ENCODE measurements at places on chromosomes 7 and 10.

DNA sequence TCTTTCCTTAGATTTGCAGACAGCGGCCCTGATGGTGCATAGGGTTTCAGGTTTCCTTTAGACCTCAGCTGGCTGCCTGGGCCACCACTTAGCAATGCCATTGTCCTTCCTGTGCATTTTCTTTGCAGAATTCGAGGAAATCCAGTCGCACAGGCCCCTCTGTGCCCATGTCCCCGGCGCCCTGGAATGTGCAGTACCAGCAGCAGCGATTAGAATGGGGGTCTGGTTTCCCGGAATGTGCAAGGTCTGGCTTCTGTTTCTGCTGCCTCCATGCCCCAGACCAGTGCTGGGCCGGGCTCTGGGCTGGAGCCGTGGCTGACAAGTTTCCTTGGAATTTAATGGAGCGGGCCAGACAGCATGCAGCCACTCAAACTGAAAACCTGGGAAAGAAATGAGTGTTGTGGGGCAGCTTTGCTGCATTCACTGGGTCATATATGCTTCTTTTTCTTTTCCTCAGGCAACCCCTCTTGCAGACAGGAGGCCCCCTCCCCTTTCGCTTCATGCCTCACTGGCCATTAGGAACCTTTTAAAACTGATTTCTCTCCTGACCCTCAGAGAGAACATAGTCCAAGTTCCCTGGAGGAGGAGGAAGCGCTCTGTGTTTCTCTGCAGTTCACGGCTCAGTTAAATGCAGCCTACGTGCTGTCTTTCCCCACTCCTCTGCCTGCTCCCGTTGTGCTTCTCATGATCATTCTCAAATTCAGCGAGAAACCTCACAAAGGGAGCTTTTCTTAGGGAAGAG, 14.4 kb downstream of the HTRA1 start:
- no peak for DNase-seq

GRCh38 chr7:30879139-30880124, 32.2 kb upstream of the AQP1 start:
- DNase-seq = no peak

GRCh38 chr10:131547129-131547799, 235.7 kb upstream of the TCERG1L start:
- DNase-seq = no peak

DNA sequence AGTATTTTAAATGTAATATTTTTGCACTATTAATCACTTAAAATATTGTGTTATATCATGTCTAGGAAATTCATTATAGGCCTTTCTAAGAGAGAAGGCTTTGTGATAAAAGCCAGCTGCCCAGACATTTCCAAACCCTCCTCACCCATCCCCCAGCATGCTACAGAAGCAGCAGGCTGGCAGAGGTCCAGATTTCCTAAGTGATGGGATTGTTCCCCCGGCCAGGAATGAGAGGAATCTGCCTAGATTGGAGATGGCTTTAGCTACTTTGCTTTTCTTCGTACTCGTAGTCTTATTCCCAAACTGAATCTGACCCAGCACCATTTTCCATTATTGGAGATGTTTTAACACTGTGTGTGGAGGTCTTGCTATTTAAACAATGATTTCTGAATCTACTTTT, 29.4 kb downstream of the CDK14 start:
- DNase-seq = peak; percentile 63

- DNase-seq = no peak
Observed at GRCh38 chr7:103504505-103505135, 58.6 kb upstream of the SLC26A5 start.

DNA sequence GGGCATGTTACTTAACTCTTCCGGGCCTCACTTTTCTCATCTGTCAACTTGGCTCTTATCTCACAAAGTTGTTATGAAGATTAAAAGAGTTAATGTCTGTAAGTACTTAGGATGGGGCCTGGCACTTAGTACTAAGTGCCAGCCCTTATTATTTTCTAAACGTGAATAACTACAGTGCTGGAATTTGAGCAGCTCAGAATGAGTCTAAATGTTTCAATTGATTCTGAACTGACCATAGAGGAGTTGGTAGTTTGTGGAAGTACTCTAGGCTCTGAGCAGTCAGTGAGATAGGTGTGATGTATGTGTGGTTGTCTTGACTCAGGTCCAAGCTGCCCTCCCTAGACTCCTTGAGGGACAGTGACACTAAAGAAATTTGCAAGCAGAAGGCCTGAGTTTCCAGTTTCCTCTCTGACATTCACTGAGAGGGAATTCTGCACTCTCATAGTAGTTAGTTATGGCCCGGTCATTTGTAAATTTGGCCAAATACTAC, 18.5 kb upstream of the JAZF1 start:
- no peak for DNase-seq

DNA sequence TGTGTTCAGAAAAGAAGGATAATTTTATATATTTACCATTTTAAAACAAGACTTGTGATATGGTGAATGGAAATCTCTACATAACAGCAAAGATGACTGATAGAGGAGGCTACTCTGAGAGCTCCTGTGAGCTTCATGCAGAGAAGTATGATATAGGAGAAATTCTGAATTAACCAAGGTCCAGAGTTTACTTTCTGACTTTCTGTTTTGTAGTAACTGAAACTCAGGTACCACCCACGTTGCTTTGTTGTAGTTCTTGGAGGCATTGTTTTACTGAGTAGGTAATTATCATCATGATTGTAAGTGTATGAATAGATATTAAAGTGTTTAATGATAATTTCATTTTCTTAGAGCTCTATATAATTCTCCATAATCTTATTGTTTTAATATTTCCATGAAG, 18.0 kb upstream of the SFR1 start:
- DNase-seq = no peak

- DNase-seq = no peak
Observed at GRCh38 chr7:87599336-87599735, 1.3 kb downstream of the ABCB1 start.

DNA sequence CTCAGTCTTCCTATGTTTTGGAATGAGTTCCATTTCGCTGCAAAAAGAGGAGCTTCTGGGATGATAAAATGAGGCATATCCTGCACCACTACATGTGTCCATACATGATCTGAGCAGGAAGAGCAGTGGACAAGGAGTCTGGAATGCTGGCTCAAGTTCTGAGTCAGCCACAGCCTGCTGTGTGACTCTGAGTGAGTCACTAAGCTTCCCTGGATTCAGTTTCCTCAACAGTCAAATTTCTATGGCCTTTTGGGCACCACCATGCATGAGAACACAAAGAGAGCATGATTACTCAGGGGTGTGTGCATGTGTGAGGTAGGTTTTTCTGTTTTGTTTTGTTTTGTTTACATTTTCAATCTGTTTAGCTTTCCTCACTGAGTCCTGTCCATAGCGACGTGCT, 254.6 kb downstream of the ANKRD30A start:
- no peak for DNase-seq

GRCh38 chr7:95238252-95238943, 85.9 kb downstream of the PON1 start:
- DNase-seq = no peak

DNA sequence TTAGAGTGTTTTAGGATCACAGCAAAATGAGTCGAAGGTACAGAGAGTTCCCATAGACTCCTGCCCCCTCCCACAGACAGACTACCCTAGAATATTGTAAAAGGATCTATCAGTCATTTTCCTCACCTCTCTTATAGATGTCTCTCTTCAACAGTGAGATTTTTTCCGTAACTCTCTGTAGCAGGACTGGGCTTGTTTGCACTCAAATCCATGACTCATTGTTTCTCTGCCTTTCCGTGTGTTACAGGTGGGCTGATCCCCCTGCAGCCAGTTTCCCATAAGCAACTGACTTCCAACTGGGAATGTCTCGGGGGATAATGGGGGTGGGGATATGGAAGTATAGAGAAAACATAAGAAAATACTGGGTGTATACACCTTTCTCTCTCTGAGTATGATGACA, 921.0 kb downstream of the GATA3 start:
- DNase-seq = no peak

GRCh38 chr10:75238182-75239095, 2.7 kb upstream of the COMTD1 start:
- no peak for DNase-seq

DNA sequence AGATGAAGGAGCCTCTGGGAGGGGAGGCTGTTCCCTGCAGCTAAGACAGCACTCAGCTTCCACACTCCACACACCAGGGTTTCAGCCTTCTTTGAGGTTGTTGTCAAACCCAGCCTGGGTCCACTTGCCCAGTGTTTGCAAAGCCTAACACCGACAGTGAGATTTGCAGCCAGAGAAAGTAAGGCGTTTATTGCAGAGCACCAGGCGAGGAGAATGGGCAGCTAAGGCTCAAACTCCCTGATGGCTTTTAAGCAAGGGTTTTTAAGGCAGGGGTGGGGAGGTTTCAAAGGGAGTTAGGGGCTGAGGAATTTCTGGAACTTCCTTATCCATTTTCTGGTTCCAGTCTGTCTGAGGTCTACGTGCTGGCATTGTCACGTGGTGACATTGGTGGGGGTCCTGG, 4.7 kb upstream of the ZNF775 start:
- DNase-seq = no peak

GRCh38 chr7:157554393-157555238, 217.8 kb downstream of the DNAJB6 start:
- no peak for DNase-seq

DNA sequence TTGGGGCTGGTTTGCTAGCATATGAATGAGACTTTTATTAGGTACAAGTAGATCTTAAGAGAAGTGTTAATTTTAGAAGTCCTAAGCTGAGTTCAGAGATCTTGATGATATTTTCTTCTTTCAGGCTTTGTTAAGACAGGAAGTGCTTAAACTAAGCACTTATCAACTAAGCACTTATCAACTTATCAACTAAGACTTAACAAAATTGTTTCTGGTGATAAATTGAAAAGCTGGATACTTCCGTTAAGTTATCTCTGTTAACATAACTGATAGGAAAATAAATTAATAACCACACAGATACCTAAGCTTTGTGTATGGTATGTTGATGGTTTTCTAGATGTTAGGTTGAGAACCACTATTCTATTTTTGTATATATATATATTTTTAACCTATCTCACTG, 113.7 kb downstream of the PHTF2 start:
- no peak for DNase-seq

DNA sequence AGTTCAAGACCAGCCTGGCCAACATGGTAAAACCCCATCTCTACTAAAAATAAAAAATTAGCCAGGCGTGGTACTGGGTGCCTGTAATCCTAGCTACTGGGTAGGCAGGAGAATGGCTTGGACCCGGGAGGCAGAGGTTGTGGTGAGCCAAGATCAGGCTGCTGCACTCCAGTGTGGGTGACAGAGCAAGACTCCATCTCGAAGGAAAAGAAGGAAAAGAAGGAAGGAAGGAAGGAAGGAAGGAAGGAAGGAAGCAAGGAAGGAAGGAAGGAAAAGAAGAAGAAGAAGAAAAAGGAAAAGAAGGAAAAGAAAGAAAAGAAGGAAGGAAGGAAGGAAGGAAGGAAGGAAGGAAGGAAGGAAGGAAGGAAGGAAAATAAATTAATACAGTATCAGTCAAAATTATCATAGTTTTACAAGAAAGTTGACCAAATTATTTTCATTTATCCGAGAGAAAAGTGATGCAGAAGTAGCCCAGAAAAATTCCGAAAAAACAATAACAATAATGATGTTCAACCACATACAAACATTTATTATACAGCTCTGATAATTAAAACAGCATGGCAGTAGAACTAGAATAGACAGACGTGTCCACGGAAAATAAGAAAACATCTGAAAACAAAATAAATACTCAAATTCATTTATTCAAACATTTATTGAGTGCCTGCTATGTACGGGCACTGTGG, 292.4 kb upstream of the MKLN1 start:
- no peak for DNase-seq

DNA sequence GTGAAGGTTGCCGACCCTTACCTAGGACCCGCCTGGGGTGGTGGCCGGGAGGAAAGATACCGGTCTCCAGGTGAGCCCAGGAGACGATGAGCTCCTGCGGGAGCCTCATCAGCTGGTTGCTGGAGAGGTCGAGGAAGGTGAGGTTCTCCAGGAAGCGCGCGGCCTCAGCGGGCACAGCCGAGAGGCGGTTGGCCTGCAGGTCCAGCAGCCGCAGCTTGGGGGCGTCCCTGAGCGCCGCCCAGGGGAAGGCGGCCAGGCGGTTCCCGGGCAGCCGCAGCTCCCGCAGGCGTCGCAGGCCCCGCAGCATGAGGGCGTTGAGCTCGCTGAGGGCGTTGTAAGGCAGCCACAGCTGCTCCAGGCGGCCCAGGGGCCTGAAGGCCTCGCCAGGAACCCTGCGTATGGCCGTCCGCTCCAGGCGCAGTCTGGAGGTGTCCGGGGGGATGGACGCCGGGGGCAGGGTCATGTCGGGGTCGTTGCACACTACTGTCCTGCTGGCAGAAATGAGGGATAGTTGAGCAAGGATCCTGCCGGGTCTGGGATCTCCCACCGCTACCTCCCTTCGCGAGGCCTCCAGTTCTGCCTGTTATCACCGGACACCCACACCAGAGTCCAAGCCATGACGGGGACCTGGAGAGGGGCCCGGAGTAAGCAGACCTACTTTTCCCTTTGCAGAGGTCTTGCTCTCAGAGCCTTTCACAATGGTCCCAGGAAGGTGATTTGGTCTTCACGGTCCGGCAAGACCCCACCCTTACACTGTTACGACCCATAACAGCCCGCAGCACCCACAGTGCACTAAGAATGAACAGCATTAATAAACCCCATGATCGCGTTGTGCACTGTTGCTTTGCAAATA, 3.9 kb downstream of the LRIT1 start:
- DNase-seq = no peak

DNA sequence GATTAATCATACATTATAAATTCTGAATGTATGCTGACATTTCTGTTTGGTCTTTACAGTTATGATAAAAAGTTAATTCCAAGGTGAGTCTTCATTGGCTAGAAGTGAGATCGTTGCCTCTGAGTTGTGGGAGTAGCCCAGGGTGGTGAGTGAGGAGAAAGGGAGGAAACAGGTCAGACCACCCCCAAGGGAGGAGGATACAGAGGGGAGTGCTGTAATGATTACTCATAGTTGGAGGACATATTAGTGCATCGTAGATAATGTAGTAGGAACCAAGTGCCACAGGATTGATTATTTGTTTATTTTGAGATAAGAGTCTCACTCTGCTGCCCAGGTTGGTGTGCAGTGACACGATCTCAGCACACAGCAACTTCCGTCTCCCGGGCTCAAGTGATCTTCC, 672.2 kb downstream of the INHBA start:
- DNase-seq = no peak

DNA sequence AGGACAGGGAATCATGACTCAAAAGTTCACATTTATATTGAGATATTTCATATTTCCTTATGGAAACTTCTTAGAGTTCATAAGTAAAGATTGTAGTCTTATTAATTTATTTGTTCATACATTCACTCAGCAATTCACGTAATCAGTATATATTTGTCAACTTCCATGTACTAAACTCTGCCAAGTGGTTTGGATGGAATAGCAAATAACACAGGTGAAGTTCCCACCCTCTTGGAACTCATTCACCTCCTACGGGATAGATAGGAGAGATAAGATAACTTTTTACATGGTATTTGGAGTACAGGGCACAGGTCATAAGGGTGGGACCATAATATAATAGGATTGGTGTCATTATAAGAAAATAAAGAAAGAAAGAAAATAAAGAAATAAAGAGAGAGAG, 234.0 kb downstream of the CDC14C start:
- DNase-seq = no peak
